ENCODE measurements at places on chromosomes 2 and 18.

DNA sequence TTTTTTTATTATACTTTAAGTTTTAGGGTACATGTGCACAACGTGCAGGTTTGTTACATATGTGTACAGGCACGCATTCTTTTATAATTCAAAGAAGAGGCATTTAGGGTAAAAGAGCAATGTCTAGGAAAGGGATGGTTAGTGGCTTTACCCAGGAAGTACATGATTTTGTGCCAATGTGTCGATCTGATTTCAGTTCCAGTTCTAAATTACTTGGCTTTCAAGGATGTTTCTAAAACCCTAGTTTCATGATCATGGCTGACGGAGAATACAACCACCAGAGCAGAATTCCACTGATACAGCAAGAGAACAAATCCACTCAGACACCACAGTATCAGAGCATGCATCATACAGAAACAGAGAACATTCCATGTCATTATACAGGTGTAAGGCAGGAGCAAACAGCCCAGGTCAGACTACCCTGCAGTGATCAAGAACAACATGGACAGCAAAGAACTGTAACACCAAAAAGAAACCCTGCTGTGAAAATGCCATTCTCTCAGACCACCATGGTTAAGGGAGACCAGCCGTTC lies 116.7 kb upstream of the STK17B start:
- DNase-seq = no peak

DNA sequence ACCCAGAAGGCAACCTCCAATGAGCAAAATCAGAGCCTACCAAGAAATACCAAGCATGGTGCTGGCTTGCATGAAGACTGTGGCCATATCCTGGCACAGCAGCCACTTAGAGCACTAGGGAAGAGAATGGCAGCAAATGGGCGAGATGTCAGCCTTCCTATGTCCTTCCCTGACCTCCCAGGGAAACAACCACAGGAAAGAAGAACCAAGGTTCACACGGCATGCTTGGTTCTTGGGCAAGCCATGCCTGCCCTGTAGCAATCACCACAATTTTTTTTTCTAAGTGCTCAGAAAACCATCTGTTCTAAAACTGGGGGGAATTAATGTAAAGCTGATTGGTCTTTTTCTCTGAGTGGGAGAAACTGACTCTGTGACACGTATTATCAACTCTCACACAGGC lies 27.8 kb downstream of the GALNT14 start:
- no peak for DNase-seq

DNA sequence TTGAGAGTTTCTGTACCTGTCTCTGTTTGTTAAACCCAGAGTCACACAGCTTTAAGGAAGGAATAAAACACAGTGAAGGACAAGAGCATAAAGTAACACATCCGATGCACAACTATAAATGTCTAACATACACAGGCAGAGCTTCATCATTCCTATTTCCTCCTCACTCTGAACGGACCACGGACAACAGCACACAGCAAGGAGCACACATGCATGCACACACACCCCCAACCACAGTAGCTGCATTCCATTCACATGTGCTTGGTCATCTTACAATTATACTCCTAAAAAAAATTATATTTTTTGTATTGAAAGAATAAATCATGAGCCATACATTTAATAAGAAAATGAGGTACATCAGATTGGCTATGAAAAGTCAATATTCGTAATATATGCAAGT lies 58.3 kb downstream of the ID2 start:
- no peak for DNase-seq

GRCh38 chr18:37787452-37787851 lies 221.9 kb upstream of the CELF4 start:
- DNase-seq = no peak

GRCh38 chr18:61953161-61953560 lies 60.4 kb upstream of the RNF152 start:
- no peak for DNase-seq

GRCh38 chr18:1585881-1586488 lies 681.3 kb downstream of the ADCYAP1 start:
- no peak for DNase-seq

DNA sequence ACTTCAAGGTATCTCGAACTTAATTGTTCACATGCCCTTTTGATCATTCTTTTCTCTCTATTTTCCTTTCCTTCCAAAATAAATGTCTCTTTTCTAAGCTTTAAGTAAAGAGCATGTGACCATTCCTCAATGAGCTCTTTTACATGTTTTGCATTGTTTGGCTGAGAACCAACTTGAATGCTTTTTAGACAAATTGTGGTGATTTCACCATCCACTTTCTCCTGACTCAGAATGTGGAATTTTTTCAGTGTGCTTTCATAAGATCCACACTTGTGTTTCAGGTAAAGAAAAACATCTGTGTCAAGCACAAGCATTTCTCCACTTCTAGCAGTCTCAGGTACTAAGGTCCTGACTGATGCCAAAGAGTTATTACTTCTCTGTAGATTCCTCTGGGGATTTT lies 10.7 kb downstream of the RBM43 start:
- DNase-seq = no peak

DNA sequence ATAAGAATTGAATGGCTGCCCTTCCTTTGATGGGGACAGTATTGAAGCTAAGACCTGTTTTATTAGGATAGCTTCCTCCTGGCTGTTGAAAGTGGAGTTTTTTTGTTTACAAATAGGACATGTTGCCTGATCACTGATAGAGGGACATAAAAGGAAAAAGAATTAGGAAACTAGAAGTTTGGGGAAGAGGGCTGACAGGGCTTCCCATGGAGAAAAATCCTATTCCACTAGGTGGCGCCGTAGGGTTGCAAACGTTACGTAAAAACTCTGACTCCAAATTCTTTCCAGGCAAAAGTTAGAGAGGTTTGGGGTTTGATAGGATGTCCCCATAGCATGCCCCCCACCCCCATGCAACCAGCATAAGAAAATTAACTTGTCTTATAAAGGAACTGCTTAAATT lies 11.1 kb upstream of the RBFA start:
- peak; percentile 22 for DNase-seq

DNA sequence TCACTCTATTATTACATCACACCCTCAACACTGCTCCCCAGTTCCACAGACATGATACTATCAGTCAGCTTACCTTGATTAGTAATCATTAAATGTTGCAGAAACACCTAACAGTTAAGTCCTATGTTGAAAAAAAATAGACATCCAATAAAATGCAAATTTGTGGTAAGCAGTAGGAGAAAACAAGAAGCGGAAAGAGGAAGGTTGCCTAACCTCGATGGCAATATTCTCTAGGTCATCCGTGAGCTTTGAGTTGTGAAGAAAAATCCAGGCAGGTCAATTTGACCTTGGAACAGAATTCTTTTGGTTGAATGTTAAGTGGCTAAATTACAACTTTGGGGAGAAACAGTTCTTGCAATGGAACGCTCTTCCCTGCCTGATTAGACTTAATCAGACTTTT lies 264.4 kb downstream of the AFF3 start:
- DNase-seq = no peak

DNA sequence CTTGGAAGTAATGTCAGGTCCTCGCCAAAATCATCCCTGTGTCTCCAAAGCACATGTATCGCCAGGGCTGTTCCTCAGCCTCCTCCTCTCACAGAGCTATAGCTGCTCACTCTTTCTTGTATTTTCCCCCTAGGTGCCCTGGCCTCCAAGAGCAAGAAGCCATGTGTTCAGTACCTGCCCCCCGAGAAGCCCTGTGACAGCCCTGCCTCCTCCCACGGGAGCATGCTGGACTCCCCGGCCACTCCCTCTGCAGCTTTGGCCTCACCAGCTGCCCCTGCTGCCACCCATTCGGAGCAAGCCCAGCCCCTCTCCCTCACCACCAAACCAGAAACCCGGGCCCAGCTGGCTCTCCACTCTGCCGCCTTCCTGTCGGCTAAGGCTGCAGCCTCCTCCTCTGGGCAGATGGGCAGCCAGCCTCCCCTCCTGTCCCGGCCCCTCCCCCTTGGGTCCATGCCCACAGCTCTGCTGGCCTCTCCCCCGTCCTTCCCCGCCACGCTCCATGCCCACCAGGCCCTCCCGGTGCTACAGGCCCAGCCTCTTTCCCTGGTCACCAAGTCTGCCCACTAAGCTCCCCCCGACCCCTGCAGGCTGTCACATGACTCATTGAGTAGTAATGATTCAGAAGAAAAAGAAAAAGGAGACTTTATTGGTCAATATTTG lies 18.8 kb downstream of the TGOLN2 start:
- DNase-seq = no peak

- no peak for DNase-seq
These were observed 56.9 kb upstream of the ALKAL2 start for GRCh38 chr2:344811-345210.

- no peak for DNase-seq
These were observed 338.3 kb downstream of the NBAS start for GRCh38 chr2:15222856-15223255.

- DNase-seq = no peak
These were observed 44.3 kb upstream of the CABYR start for GRCh38 chr18:24094561-24094960.

DNA sequence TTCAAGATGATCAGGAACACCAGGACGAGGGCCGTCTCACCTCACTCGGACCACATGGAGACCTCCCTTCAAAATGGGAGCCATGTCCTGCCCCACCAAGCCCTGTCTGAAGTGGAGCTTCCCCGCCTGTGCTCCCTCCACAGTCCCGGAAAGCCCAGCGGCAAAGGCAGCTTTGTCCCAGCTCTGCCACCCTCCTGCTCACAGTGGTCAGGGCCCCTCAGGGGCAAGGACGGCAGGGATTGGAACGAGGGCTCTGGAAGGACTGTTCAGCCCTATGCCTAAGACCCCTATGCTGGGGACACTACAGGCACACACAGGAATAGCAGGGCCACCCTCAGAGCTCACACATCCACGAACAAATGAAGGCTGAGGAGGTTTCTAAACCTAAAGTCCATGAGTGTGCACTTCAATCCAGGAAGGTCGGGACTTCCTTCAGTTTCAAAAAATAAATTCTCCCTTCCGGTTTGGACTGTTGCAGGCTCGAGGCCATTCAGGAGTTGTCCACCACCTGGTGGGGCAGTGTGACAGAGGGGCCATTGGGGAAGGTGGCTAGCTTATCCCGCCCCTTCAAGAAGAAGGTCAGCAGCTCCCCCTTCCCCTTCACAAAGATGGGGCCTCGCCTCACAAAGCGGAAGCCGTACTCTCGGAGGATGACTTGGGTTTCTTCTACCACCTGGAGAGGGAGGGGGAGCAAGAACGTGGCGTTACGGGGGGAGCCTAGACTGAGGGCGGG lies 26.4 kb downstream of the CENPO start:
- no peak for DNase-seq

GRCh38 chr2:53422979-53423378 lies 344.6 kb upstream of the CHAC2 start:
- DNase-seq = no peak

- DNase-seq = no peak
These were observed 178.5 kb upstream of the TRIB2 start for GRCh38 chr2:12538138-12538694.

DNA sequence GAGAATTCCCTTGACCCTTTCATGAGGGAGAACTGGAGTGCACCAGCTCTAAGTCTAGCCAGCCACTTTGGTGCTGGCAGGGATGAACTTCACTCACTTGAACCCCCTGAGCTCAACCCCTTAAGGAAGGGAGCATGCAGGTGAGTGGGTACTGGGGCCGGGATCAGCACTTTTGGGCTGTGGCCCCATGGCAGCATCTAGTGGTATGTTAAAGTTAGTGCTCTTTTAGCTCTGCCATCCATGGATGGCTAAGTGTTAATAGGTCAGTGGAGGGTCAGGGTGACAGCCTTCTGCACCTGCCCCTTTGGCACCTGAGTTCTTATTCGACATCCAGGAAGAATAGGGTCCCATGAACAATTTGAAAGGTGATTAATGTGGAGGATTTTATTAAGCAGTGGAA lies 689.0 kb upstream of the FSHR start:
- DNase-seq = no peak

- DNase-seq = no peak
These were observed 205.9 kb downstream of the PTGR3 start for GRCh38 chr18:75003039-75003438.

- no peak for DNase-seq
These were observed 71.6 kb upstream of the EFEMP1 start for GRCh38 chr2:55995211-55995610.
